ENCODE measurements at places on chromosomes 2 and 18.
A peak's percentile ranks its signal among the peaks of the same experiment; 100 is the strongest.

GRCh38 chr2:160368988-160369930, 124.3 kb downstream of the RBMS1 start:
- no peak for DNase-seq

DNA sequence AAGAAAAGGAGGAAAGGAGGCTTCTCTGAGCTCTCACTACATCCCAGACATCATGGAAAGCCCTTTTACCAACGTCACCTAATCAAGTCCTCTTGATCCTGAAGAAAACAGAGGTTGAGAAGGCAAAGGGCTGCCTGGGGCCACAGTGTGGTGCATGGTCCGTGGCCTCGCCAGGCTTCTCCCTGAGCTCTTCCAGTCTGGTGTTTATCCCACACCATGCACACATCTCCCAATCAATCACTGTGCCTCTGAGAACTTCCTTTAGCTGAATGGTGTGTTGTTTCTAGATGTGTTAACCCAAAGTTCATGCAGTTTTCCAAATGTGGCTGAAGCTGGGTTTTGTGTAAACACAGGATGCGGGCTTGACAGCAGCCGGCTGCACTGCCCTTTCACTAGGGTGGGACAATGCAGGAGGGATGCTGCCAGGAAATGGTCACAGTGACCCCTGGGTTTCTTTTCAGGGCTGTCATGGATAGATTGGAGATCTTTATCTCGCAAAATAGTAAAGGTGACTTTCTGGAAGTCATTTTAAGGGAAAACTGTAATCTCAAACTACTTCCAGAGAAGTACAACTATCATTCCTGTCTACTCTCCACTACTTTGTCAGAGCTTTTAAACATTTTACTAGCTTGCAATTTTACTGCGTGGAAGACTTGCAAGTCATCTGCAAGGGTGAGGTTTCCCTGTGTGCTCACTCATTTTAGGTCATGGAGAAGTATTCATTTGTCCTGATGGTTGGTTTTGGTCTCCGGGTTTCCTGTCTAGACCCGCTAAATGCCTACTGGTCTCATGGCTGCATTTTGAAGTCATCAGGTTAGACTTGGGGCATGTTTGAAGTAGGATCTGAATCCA, 54.6 kb downstream of the IL1R2 start:
- no peak for DNase-seq

GRCh38 chr2:121197369-121198091, 87.5 kb downstream of the TFCP2L1 start:
- no peak for DNase-seq

- no peak for DNase-seq
Measured at GRCh38 chr2:32905270-32905669, 41.5 kb upstream of the LTBP1 start.

GRCh38 chr2:133842446-133842845, 274.2 kb upstream of the NCKAP5 start:
- no peak for DNase-seq

- DNase-seq = no peak
Measured at GRCh38 chr2:152488075-152488474, 153.1 kb downstream of the FMNL2 start.

DNA sequence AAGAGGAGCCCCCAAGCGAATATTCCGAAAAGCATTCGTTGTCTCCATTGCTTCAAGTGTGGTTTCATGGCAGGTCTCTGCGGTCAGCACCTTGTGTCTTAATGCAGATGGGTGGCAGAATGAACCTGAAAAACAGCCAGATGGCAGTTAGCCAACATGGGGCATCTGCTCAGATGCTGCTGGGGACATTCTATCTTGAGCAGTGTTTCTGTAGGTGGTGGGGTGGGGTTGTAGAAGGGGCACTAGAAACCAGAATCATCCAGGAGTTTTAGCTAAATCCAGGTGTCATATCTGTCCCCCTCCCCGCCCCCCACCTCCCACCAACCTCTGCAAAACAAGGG, 42.1 kb downstream of the ST6GAL2 start:
- DNase-seq = no peak

DNA sequence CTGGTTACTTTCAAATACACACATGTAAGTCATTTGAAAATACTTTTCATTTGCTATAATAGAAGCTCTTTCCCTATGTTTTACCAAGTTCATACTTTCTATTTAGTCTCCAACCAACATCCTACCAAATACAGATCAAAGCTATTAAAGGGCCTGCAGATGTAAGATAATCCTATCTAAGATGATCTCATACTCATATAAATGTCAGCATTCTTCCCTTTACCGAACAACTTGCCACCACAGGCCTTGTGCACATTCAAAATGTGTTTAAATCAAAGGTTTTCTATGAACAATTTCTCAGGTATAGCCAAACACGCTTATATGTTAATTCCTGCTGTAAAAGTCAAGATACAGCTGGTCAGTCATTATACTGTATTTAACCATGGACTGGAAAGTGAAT, 23.3 kb downstream of the KCTD18 start:
- DNase-seq = no peak

DNA sequence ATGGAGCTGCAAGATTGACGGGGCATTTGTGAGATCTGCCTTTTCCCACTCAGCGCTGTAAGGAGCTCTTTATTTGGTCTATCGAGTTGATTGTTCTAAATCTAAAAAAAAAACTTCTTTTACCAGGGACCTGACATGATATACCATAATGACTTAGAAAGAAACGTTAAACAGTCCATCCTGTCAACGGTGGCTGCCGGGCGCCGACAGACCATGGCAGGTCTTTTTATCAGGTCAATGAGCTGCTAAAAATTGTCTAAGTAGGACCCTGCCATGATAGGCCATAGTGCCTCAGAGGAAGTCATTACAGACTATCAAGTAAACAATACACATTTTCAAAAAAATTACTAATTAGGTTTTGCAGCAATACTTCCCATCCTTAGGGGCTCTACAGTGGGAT, 87.9 kb downstream of the KLHL14 start:
- no peak for DNase-seq

GRCh38 chr2:196177124-196177523, 5.7 kb upstream of the STK17B start:
- no peak for DNase-seq

- no peak for DNase-seq
Measured at GRCh38 chr2:144950899-144951560, 431.1 kb upstream of the ZEB2 start.

DNA sequence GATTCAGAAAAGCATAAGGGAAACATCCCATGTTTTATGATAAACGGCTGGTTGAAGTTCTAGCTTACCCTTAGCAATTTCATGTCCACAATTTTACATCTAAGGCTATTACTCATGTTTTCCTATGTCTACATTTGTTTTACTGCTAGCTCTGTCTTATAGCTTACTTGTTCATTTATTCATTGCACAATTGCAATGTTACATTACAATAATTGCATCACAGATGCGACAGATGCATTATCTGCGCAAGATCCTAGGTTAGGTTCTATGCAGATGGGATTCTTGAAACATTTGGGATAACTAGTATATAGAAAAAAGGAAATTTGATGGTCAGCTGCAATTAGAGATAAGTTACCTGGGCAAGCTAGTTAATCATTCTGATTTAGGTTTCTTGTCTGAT, 108.4 kb downstream of the ARHGAP28 start:
- DNase-seq = no peak

DNA sequence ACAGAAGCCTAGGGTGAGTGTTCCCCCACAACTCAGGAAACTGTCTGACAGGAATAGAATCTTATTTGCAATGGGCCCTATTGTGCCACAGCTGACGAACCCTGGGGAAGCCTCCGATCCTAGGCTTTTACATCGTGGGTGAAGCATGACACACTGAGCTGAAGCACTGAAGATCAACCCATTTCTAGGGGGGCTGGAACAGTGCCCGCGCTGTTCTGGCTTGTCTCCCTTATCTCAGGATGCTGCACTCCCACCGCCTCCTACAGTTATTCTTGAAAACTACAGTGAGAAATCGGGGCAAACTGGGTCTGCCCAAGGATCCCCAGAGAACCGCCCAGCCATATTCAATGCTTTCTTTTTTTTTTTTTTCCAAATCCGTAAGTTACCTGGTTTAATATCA, 41.1 kb downstream of the NETO1 start:
- DNase-seq = no peak

DNA sequence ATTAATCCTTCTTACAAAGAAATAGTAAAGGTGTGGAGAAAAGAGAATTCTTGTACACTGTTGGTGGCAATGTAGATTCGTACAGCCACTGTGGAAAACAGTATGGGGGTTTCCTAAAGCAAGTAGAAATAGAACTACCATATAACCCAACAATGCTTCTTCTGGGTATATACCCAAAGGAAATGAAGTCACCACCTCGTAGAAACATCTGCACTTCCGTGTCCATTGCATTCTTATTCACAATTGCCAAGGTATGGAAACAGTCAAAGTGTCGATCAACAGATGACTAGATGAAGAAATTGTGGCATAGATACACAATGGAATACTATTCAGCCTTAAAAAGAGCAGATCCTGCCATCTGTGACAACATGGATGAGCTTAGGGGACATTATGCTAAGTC, 93.4 kb upstream of the TGIF1 start:
- DNase-seq = no peak

GRCh38 chr2:64454386-64455332, 697 bp downstream of the LGALSL start:
- peak; percentile 91 for DNase-seq

DNA sequence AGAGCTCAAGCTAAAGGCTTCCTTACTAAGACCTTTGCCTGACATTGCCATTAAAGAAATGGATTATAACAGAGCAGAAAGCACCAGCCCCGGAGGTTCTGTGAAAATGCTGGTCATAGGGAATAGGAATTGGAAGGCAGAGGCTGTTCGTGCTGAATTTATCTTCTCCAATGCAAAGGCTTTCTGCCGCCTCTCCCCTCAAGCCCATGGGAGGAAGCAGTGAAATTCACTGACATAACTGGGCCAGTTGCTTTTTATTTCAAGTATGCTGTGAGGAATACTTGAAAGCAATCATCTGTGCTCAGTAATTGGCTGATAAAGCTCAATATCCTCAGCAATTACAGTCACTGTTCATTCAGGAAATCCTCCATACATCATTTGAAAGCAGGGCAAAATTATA, 85.4 kb upstream of the LINC00305 start:
- no peak for DNase-seq

- DNase-seq = no peak
Measured at GRCh38 chr2:159744363-159744762, 32.1 kb downstream of the MARCHF7 start.

DNA sequence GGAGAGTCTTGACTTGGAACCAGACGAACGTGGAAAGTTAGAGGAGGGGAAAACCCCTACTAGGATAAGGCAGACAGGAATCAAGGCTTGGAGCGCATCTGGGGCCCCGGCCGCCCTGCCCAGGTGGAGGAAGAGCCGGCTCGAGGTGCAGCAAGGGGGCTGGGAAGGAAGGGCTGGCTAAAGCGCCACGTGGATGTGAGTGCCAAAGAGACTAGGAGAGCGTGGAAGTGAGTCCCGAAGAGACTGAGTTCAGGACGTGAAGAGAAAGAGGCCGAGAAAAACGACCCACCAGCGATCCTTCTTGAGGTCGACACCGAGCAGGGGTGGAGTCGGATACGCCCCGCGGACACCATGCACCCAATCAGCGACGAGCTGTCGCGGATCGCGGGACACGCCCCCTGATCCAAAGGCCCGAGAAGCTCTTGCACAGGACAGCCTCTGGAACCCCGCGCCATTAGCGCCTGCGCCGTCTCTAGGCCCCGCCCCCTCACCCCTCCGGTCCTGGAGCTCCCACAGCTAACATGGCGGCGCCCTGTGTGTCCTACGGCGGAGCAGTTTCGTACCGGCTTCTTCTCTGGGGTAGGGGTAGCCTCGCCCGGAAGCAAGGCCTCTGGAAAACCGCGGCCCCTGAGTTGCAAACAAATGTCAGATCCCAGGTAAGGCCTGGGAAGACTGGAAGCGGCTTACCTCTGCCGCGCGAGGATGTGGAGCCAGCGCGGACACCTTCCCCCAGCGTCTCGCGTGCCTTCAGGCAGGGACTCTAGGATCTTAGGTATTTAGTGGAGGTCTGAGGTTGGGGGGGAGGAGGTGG, at the start of gene MRPS9:
MRPS9 (plus strand) TSS at position 498 of the 811 bp plus-strand sequence; CDS start at position 522, 24 bp downstream.
- DNase-seq = peak; percentile 92

DNA sequence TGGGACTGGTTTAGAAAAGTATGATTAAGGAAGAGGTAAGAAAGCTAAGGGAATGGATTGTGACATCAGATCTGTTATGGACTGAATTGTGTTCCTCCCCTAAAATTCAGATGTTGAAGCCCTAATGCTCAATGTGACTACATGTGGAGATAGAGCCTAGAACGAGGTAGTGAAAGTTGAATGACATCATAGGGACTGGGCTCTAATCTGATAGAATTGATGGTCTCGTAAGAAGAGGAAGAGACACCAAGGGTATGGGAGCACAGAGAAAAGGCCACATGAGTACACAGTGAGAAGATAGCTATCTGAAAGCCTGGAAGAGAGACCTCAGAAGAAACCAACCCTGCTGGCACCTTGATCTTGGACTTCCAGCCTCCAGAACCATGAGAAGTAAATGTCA, 178.3 kb downstream of the TRIB2 start:
- DNase-seq = no peak

GRCh38 chr2:233387667-233388528, 33.6 kb downstream of the DGKD start:
- no peak for DNase-seq

DNA sequence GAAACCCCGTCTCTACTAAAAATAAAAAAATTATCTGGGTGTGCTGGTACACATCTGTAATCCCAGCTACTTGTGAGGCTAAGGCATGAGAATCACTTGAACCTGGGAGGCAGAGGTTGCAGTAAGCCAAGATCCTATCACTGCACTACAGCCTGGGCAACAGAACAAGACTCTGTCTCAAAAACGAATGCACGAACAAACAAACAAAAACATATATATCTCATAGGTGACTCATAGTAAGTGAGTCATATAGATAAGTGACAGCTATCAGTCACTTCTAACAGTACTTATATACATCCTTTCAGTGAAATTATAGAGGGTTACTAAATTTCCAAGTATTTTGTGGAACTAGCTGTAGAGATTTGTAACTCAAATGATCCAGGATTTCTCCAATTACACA, 127.3 kb upstream of the FIGN start:
- no peak for DNase-seq

DNA sequence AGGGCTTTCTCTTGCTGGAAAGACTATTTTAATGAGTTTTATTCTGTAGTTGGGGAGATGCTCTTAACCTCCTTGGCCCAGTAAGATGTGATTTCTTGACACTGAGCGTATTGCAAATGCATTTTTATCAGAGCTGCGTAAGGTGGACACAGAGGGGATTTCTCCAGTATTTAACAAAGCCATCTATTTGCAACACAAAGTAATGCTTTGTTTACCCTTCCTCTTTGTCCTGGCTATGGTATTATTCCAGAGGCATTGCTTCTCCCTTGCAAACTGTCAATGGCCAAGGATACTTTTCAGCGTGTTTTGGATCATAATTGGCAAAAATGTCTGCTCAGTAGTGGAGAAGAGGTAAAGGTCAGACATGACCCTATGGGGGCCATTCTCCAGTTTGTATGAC, 90.8 kb upstream of the PIK3C3 start:
- DNase-seq = no peak
